HAP-1 (cell line): ENCODE measurements at places on chromosomes 7 and 10.

GRCh38 chr7:85602196-85602595, 415.3 kb upstream of the SEMA3D start:
- DNase-seq, result no peak

- no peak for DNase-seq
Measured at GRCh38 chr7:29494350-29494749, 69.3 kb upstream of the PRR15 start.

- peak; percentile 12 for DNase-seq
Measured at GRCh38 chr10:111207500-111207899, 130.7 kb downstream of the ADRA2A start.

- no peak for DNase-seq
Measured at GRCh38 chr10:69939481-69939880, 113.2 kb upstream of the MACROH2A2 start.

DNA sequence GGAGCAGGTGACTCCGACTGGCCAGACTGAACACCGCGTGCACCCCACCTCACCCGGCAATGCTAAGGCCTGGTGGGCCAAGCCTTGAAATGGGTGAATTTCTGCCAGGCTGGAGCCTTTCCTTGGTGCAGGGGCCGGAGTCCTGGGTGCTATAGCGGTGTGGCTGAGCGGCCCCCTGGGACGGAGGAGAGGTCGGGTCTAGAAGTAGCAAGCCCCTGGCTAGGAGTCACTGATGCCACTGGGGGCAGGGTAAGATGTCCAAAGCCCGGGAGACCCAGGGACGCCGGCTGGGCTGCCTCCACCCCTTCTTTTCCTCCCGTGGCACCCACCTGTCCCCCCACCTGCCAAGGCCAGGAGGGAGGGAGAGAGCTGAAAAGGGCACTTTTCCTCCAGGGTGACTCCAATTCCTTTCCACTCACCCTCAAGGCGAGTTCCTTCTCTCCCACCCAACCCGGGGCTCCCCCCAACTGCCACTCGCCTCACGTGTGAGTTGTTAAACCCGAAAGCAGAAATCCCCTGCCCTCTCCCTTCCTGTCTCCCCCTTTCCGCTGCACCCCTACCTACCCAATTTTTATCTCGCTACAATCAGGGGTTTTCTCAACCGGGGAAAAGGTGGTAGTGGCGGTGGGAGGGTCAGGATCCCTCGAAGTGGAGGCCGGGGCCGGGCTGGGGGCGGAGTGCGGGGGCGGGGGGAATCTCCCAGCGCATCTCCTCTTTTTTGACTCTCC, 6.0 kb upstream of the GATA3 start:
- no peak for DNase-seq

GRCh38 chr10:3907514-3907913, 122.5 kb upstream of the KLF6 start:
- DNase-seq, result no peak

DNA sequence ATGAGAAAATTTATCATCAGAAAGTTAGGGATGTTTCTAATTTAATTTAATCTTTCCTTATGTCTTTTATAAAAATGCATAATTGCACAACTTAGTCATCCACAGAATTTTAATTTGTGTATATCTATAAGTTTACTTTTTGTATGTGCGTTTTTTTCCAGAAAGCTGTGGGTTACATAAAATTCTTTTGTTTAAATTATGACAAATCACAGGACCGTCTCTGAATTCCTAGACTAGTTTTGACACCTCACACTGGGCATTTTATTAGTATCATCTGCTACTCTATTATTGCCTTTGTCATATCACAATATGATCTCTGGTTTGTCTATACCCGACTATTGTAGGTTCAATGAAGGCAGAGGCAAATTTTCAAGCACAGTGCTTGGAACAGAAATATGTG, 482.4 kb upstream of the SEMA3D start:
- DNase-seq, result no peak

- DNase-seq, result no peak
Measured at GRCh38 chr7:30238721-30239441, 45.5 kb upstream of the ZNRF2 start.

- DNase-seq, result peak; percentile 14
Measured at GRCh38 chr7:139321071-139321745, 19.9 kb upstream of the FMC1 start.

DNA sequence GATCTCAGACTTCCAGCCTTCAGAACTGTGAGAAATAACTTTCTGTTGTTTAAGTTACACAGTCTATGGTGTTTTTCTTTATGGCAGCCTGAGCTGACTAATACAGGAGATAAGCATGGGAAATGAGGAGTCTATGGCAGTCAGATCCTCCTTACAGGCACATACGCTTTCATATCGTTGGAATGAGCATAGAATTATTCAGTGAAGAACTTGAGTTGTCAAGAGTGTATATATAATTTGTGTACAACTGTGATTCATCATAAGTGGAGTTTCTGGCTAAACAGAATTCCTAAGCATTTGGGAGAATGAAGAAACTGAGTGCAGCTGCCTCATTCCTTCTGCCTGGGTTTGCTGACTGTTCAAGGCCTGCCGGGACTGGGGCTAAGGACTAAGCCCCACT, 516.7 kb downstream of the ADRA2A start:
- DNase-seq, result no peak

- DNase-seq, result no peak
Measured at GRCh38 chr7:81501220-81501619, 268.6 kb downstream of the HGF start.

- no peak for DNase-seq
Measured at GRCh38 chr10:30041196-30042105, 17.9 kb downstream of the JCAD start.

- DNase-seq, result no peak
Measured at GRCh38 chr10:1434202-1434601, 303.1 kb downstream of the ADARB2 start.

DNA sequence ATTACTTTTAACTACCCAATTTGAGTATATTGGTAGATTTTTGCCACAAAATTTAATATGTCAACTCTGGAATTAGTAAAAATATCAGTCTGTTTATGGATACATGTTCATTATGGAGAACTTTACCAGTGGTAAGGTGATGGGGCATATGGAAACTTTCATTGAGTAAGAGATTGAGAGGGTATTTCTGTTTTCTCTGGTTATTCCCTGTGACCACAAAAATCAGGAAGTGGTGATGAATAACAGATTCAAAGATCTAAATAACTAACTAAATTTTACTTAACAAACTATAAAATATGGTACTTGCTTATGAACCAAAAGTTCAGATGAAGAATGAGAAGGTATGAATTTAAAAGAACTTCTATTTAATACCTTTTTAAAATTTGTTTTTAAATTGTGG, 22.1 kb upstream of the STEAP4 start:
- DNase-seq, result no peak

DNA sequence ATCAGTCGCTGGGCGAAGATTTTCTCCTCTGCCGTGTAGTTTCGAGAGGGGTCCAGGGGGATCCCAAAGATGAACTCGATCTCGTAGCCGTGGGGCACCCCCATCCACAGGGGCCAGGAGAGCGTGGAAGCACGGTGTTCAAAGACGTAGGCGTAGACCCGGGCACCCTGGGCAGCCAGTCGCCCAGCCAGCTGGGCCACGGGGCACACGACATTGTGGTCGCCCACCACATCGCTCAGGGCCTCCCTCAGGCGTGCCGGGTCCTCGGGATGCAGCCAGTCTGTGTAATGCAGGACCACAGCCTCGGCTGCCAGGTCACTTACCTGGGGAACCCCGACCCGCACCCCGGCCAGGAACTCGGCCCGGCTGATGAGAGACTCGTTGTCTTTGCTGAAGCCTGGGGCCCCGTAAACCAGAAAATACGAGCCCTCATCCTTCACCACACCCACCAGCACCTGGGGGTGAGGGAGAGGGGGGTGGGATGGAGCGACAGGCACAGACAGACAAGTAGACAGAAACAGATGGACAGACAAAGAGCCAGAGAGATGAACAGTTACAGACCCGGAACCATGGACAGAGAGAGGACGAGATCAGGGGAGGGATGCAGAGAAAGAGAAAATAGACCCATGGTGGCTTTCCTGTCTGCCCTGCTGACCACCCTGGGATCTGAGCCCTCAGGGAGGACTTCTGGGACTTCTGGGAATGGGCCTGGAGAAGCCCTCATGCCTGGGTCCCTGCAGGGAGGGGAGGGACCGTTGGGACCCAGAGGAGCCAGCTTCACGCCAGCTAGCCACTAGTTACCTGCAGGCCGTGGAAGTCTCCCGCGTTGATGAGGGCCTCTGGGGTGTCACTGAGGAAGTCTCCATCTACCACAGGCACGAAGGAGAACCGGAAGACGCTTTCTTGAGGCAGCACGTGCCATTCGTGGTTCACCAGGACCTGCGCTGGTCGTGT, 3.0 kb downstream of the ACHE start:
- DNase-seq, result no peak

DNA sequence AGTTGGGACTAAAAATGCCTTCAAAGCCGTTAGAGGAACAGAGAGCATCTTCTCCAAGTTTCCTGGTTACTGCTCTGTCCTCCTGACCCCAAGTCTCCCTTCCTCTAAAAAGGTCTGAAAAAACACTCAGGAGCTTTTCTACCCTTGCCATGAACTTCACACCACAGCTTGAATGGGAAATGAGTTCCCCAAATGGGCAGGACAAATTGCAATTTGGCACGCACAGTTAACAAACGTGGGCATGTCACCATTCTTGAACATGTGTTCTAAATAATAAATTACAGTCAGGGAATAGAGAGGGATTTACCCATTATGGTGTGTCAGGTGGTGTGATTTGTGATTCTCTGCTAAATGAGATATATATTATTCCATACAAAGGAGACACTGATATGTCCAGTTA, 91.2 kb upstream of the WNT16 start:
- no peak for DNase-seq

DNA sequence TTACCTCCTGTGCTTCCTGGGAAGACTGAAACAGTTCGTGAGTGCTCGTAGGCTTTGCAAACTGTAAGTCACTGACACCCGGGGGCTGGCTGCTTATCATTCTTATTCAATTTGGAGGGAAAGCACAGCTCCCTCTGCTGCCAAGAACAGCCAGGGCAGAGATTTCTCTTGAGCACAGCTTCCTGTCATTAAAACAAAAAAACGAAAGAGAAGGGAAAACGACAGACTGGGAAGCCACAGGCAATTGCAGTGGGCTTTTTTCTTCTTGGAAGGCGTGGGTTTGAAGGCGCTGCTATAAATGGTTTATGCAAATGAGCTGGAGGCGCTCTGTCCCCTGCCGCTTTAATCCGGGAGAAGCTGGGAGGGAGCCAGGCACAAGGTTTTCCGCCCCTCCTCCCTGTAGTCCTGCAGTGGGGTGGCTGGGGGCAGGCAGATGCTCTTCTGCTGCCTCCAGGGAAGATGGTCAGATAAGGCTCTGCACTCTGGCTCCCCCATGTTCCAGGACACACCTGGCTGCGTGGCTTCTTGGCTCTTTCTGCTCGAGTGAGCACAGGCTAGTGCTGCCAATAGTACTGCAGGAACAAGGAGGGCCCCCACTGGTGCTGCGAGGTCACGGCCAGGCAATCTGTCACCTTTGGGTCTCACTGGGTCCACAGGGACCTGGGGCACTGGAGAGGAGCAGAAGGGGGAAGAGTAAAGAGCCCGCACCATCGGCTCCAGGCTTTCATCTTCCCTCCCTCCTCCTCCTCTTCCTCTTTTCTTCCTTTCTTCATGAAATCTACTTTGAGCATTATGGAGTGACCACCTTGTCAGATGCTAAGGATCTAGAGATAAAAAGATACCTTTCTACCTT, 49.5 kb downstream of the NEURL1 start:
- peak; percentile 82 for DNase-seq

- DNase-seq, result peak; percentile 48
Measured at GRCh38 chr7:75740846-75741497, 2.2 kb upstream of the HIP1 start.

GRCh38 chr10:75883081-75884072, 452.0 kb downstream of the LRMDA start:
- DNase-seq, result no peak

- peak; percentile 97 for DNase-seq
Measured at GRCh38 chr7:13990984-13991790, 1.7 kb upstream of the ETV1 start.

DNA sequence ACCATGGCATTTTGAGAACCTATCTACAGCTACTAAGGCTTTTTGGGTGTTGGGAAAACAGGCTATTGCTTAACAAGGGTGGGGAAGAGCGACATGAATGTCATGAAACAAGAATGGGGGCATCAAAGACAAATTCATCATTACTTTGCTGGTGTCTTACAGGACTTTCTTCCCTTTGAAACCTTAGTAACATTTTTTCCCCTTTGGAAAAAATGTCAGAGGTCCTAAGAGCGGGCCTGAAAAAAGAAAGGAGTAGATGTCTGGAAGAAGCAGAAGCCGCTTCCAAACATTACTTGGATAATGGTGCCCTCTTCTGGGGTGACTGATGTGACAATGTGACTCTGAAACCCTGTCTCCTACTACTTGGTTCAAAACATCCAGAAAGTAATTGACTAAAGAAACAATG, 3.8 kb upstream of the DDX50 start:
- peak; percentile 68 for DNase-seq

- no peak for DNase-seq
Measured at GRCh38 chr7:135251496-135252391, 18.1 kb downstream of the STRA8 start.

DNA sequence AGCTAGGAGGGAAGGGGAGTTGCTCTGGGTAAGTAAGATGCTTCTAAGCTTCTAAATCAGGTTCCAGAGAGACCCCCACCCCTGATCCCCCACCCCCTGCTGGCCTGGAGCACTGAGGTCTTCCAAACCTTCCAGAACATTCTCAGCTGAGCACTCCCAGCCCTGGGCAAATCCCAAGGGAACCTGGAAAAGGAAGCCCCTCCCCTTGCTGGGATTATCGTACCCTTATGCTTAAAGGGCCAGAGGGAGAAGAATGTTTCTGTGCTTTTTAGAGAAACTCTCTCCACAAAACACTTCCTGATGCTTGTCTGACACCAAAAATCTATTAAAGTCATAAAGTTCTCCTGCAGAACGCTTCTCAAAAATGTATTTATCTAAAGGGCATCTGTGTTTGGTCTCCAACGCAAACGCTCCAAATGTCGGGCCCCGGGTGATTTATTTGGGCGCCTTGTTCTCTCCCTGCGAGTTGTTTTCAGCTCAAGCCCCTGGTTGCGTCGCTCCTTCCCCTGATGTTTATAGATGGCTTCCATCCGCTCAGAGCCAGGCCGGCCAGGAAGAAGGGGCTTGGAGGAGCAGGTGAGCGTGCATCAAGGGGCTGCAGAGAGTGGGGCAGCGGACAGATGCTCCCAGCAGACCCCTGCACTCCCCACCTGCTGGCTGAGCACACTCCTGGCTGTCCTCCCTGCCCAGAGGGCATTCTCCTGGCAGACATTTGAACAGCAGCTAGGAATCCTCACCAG, 8.2 kb upstream of the RET start:
- DNase-seq, result no peak

- DNase-seq, result no peak
Measured at GRCh38 chr10:80492848-80493521, 38.9 kb downstream of the TSPAN14 start.

- DNase-seq, result no peak
Measured at GRCh38 chr10:116014871-116015582, 258.0 kb downstream of the GFRA1 start.

- no peak for DNase-seq
Measured at GRCh38 chr7:3892686-3893085, 591.6 kb downstream of the SDK1 start.

DNA sequence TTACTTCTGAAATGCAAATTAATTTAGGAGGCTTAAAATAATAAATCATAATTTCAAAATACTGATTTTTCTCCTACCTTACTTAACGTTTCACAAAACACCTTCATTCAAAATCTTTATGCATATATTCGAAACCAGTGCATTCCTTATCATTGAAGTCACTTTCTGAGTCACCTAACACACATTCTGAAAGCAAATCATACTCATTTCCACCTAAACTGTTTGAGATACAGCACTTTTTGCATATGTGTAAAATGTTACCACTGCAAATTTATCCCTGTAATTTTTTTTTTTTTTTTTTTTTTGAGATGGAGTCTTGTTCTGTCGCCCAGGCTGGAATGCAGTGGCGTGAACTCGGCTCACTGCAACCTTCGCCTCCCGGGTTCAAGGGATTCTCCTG, 15.7 kb downstream of the PPP3CB start:
- no peak for DNase-seq
